ENCODE measurements at places on chromosomes 4 and X.

DNA sequence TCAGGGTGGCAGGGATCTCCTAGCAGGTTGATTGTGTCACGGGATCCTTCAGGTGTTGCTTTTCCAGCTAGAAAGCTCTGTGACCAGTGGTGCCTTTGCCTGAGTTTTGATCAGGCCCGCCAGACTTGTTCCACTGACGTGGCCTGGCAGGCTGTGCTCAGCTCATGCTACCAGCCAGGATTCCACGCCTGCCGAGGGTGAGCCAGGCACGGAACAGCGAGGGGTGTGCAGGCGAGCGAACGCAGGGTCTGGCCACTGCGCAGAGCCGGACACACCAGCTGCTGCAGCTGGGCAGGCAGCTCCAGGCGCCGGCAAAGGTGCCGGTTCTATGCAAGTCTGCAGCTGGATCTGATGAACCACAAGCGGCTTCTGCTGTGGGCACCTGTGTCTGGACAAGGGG, 17.1 kb upstream of the SAT1 start:
- no peak for DNase-seq

- no peak for DNase-seq
Observed at GRCh38 chr4:114875630-114876029, 237.8 kb downstream of the NDST4 start.

- no peak for DNase-seq
Observed at GRCh38 chr4:5619913-5620625, 88.3 kb downstream of the EVC2 start.

DNA sequence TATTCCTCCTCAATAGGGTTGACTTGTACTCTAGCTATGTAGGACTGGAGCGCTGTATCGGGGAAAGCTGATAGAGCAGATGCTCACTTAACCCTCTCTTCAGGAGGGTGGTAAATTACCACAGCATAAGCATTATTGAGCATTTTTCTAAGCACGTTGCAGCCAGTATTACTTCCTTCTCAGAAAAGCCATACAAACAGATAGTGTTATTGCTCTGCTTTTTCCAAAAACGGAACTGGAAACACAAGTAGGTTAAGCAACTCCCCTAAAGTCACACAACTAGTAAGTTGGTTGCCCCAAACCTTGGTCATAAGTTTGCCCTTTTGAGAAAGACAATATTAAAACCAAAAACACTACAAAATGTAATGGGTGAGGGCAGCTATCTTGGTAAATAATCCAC, 73.9 kb downstream of the REELD1 start:
- no peak for DNase-seq

DNA sequence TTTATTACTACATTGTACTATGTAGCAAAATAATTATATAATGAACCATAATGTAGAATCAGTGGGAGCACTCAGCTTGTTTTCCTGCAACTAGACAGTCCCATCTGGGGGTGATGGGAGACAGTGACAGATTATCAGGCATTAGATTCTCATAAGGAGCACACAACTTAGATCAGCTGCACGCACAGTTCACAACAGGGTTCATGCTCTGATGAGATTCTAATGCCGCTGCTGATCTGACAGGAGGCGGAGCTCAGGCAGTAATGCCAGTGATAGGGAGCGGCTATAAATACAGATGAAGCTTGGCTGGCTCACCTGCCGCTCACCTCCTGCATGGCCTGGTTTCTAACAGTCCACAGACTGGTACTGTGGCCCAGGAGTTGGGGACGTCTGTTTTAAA, 199.2 kb downstream of the MAB21L2 start:
- DNase-seq: no peak

- DNase-seq: no peak
Observed at GRCh38 chrX:109886122-109886761, 116.7 kb upstream of the TMEM164 start.

- DNase-seq: no peak
Observed at GRCh38 chr4:111499706-111500105, 645.5 kb upstream of the FAM241A start.

- no peak for DNase-seq
Observed at GRCh38 chrX:128057421-128057820, 5.2 kb upstream of the ACTRT1 start.

DNA sequence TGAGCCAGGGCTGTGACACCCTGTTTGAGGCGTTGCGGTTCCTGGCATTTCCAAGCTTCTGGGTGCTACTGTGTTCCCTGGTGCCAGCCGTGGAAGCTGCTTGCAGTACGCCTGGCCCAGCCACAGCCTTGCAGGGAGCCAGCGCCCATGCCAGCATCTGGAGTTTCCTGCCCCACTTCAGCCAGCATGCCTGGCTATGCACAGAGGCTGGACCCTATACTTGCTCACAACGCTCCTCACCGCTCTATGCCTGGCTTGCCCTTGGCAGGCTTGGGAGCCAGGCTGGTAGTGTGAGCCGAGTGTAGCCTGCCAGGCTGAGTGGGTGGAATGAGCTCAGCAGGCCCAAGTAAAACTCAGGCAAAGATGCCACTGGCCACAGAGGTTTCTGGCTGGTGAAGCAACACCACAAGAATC, 22.4 kb downstream of the PRRG1 start:
- DNase-seq: no peak

GRCh38 chr4:110296892-110297291, 98.5 kb upstream of the ELOVL6 start:
- DNase-seq: no peak

DNA sequence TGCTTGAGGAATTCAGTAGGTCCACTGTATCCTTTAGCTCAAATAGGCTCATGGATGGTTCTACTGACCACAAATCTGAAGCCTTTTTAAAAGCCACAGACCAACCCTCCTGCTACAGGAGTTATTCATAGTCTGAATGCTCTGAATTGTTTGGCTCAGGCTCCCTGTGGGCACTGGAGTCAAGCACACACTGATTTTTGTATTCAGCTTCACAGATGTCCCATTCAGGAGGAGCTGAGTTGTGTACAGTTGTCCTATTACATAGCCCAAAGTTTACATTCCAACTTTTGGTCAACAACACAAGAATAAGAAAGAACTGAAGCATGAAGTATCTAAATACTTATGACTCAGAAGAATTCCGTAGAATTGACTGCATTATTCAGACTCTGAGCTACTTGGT, 243.9 kb downstream of the UNC5C start:
- DNase-seq: no peak

DNA sequence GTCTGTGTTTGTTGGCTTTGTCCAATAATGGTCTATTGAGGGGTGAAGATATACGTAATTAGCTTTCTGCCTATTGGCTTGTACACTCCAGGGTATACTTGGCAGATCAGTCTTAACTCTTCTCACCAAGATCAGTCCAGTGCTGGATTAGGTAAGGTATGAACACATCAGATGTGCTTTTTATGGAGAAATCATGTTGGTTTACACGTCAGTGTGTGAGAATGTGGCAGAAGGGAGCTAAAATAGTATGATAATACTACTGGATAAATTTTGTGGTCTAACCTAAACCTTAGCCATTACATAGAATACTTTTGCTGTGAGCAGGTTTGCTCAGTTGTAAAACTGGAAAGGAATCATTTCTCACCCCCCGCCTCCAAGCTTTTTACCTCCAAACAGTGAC, 4.2 kb downstream of the PDHA1 start:
- no peak for DNase-seq

DNA sequence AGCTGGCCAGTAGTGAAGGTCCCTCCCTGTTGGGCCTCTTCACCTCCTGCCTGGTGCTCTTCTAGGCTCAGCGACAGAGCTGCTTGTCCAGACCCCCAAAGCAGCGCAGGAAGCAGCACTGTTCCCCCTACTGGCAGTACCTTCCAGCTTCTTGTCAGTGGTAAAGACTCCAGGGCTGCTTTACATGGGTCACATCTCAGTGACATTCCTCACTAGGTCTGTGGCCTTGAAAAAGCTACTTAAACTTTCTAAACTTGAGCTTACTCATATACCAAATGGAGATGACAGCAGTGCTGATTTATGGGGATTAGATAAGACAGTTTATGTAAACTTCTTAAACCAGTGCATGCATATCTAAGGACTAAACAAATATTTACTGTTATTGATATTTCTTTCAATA, 117.3 kb downstream of the FAT4 start:
- no peak for DNase-seq

- no peak for DNase-seq
Observed at GRCh38 chr4:127609484-127609883, 23.3 kb upstream of the INTU start.

DNA sequence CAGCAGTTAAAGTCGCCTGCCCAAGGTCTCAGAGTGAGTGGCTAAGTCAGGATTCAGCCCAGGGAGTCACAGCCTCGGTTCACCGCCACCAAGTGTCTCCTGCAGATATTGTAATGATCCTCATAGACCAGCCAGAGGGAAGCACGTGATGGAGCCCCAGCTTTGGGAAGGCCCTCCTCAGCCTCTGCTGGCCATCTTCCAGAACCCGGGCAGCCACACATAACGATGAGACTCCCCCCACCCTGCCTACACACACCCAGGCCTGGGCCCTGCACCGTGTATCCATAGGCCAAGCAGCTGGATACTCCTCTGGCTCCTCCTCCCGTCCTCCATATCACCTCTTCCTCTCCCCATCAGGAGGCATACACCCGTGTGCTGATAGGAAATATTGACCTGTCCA, 19.6 kb upstream of the SASH3 start:
- no peak for DNase-seq

- DNase-seq: no peak
Observed at GRCh38 chr4:145786261-145786660, 106.3 kb downstream of the C4orf51 start.

DNA sequence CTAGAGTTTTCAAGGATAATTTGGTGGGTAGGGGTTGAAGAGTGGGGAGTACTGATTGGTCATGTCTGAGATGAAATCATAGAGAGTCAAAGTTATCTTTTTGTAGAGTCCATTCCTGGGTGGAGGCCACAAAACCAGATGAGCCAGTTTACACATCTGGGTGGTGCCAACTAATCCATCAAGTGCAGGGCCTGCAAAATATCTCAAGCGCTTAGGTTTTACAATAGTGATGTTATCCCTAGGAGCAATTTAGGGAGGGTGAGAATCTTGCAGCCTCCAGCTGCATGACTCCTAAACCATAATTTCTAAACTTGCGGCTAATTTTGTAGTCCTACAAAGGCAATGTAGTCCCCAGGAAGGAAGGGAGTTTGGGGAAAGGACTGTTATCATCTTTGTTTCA, 988.3 kb upstream of the LCORL start:
- DNase-seq: no peak

- DNase-seq: no peak
Observed at GRCh38 chr4:38281371-38282071, 321.3 kb downstream of the PTTG2 start.

- DNase-seq: no peak
Observed at GRCh38 chr4:8283161-8283560, 13.6 kb downstream of the HTRA3 start.

GRCh38 chr4:123559955-123560871, 163.6 kb downstream of the SPRY1 start:
- no peak for DNase-seq

DNA sequence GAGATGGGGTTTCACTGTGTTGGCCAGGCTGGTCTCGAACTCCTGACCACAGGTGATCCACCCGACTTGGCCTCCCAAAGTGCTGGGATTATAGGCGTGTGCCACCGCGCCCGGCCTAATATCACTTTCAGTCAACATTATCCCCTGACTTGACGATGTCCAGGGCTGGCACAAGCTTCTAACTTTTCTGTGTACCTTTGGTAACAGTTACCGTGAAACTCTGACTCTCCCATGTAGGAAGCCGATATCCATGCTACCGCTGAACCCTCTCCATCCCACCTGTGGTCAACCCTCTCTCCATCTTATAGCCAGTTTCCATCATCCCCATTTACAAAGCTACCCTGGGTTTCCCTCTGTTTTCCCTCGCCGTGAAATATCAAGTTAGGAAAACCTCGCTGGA, 77.5 kb downstream of the CRLF2 start:
- no peak for DNase-seq

DNA sequence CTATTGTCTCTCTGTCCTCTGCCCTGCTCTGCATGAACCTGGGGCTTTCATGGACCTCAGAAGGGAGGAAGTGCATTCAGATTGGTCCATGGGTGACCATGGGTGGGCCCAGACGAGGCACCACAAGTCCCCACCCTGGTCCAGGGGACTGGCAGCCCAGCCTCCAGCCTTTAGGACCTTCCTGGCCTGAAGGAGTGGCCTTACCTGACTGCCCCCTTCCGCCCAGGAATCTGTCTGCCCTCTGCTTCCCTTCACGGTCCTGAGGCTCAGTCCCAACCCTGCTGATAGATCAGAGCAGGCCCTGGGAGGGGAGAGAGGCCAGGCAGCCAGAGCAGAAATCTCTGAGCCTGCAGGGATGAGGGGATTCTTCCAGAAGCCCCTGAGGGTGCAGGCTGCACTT, 455.4 kb downstream of the PCDH18 start:
- no peak for DNase-seq

DNA sequence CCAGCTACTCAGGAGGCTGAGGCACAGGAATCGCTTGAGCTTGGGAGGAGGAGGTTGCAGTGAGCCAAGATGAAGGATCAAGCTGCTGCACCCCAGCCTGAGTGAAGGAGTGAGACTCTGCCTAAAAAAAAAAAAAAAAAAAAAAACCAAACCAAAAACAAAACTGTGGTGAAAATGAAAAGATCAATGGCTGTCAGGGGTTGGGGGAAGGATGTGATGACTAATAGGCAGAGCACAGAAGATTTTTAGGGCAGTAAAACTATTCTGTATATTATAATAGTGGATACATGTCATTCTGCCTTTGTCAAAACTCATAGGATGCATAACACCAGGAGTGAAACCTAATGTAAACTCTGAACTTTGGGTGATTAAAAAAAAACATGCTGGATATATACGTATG, 69.9 kb upstream of the ELOVL6 start:
- no peak for DNase-seq

DNA sequence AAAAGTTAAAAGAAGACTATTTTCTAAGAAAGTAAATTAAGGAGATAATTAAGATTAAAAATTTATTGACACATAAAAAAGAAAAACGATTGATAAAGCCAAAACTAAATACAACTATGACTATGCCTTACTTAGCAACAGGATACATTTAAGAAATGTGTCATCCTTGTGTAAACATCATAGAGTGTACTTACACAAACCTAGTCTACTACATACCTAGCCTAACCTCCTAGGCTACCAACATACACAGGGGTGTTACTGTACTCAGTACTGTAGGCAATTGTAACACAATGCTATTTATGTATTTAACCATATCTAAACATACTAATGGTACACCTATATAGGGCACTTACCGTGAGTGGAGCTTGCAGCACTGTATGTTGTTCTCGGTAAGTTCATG, 108.3 kb downstream of the ANXA10 start:
- no peak for DNase-seq

- no peak for DNase-seq
Observed at GRCh38 chr4:57131849-57132742, 21.9 kb upstream of the IGFBP7 start.

DNA sequence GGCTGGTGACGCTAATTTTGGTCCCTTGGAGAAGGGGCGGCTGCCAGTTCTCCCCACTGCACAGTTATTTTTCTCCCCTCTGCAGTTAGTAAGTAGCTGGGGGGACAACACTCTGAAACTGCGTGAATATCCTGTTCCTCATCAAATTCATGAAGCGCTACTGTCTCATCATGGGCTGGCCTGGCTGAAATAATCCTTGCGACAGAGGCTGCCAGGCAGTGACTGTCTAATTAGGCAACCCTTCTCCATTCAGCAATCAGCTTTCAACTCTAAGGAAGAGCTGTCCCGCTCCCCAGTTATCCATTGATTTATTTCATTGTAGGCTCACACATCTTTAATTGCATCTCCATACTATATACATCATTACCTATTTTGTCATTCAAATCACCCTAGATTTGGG, 8.2 kb downstream of the SH3TC1 start:
- no peak for DNase-seq

GRCh38 chr4:6278801-6279197, 9.1 kb downstream of the WFS1 start:
- DNase-seq: no peak
